NCI-H1417 treated with DMSO at 0.1 percent for 48 hours (cell line): ENCODE measurements at places on chromosomes 16 and 17.

GRCh38 chr17:71919186-71919585 is 201.6 kb upstream of the SOX9 start:
- DNase-seq: no peak

DNA sequence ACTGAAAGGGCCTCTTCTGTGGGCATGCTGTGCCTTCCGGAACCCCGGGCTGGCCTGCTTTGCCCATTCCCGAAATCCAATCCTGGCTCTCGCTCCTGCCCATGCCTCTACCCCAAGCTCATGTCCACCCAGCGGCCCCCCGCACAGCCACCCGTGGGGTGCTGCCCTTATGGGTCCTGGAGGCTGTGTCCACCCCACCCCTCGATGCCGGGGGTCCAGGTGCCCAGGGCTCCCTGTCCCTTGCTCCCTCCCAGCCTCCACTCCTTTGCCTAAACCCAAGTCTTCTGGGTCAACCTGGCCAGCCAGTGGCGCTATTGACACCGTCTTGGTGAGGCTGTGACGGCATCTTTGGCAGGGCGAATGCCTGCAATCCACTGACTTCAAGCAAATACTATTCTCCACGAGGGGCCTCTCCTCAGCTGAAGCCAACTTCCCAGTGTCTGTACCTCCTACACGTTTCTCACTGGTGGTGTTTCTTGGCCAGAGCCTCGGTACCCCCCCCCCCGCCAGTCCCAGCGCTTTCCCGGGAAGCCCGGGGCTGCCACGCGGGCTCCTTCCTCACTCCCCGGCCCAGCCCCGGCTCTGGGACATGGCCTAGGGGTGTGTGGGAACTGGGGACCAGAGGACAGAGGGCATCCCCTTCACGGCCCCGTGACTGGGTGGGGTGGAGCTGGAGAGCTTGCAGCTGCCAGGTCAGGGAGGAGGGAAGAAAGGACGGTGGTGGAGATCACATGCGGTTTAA is 12.2 kb upstream of the DUS1L start:
- DNase-seq: no peak

DNA sequence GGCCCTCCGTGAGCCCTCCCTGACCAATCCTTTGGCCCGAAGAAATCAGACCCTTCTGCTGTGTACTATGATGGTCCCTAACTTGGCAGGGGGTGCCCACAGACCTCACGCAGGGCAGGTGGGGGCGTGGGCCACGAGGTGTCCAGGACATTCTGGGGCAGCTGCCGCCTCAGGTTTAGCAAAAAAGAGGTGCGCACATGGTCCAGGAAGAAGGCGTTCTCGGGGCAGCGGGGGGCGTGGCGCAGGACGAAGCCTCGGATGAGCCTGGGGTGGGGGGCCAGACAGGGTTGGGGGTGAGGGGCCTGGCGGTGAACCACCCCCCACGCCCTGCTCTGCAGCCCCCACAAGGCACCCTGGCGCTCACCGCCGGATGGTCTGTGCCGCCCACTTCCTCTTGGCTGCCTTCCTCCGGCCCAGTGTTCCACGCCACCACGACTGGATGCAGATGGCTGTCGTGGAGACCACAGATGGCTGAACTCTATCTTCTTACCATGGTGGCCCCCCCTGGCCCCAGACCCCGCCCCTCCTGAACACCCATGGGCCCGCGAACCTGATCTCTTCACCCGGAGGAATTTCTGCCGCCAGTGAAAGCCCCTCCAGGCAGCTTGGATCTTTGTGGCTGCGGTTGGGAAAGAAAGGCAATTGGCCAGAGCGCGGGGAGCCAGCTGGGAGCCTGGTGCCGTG is 14.2 kb upstream of the CRK start:
- no peak for DNase-seq

DNA sequence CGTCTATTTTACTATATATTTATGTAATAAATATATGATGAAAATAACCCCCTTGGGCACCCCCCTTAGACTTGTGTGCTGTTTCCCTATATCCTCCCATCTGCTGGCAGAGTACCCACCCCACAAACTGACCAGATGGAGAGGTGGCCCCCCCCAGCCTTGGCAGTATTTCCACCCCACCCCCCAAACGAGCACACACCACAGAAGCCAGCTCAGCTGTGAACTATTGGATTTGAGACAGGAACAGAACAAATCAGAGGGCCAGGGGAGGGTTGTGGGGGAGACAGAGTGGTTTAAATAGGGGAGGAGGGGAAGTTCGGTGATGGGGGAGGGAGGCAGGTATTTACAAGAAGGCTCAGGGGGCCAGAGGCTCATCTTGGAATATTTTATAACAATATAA is 7.8 kb downstream of the NR1D1 start:
- DNase-seq: no peak

DNA sequence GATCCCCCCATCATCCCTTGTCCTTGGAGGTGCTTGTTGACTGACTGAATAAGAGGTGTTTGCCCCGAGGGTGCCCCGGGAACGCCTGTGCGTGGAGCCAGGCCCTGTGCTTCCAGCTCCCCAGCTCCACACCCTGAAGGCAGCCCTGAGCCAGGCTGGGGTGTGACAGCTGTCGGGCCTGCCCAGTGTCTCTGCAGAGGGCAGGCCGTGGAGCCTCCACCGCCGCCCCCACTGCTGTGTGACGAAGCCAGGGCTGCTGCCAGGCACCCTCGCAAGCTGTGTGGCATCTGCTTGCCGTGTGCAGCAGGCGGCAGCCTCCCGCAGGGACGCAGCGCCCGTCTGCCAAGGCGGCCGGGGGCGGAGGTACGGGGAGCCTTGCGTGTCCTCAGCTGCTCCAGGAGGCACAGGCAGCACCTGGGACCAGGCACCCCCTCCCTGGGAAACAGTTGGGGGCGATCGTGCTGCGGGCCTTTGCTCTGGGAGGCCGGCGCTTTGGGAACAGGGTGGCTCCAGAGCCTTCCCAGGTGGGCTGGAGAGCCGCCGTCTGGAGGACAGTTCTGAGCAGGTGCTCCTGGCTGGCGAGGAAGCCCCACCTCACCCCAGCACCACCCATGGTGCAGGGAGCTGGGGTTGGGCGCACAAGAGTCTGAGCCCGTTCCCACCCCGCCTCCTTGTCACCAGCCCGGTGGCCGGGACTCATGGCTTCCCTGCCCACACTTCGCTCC is 26.6 kb downstream of the GSE1 start:
- DNase-seq: peak; percentile 74

- no peak for DNase-seq
Observed at GRCh38 chr17:73201215-73202069, 8.6 kb downstream of the COG1 start.

DNA sequence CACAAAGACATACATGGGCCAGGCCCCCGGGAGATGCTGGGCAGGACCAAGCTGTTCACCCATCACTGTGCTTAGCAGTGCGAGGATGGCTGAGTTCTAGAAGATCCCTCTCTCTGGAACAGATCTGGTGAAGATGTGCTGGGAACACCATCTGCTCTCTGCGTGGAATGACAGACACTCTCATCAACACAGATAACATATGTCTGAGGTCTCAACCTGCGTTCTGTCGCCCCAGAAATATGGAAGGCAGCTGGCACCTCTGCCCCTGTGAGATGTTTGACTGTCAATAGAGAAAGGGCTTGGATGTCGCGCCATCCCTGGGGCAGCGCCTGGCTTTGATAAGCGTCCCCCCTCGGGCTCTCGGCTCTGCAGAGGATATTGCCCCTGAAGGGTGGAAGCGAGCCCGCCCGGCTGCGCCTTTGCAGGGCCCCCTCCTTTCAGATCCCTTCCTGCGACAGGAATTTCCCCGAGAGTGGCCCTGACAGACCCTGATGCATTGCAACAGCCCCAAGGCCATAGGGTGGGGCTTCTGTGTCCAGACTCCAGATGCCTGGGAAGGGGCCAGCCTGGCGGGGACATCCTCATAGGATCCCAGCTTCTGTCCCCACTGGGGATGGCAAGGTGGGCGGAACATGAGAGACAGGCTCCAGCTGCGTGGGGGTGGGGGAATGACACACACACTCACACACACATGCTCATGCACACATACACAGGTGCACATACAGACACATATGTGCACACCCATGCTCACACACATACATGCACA is 86.9 kb upstream of the ZNF469 start:
- no peak for DNase-seq

DNA sequence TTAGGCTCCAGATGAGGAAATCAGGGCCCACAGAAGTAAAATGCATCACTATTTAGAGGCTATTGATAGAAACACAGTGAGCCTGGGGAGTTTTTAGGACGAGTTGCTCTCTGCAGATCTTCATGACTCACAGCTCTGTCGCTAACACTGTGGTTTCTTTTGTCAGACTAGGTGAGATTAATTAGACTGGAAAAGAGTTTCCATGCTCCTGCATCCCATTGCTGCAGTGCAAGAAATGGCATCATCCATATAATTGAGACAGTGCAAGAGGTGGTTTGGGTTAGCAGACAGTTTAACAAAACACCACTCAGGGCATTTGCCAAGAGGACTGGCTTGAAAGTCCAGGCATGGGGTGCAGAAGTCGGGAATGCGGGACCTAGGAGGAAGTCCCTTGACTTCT is 198.8 kb upstream of the CACNG5 start:
- DNase-seq: no peak
